ENCODE measurements at places on chromosomes 12 and 14.

DNA sequence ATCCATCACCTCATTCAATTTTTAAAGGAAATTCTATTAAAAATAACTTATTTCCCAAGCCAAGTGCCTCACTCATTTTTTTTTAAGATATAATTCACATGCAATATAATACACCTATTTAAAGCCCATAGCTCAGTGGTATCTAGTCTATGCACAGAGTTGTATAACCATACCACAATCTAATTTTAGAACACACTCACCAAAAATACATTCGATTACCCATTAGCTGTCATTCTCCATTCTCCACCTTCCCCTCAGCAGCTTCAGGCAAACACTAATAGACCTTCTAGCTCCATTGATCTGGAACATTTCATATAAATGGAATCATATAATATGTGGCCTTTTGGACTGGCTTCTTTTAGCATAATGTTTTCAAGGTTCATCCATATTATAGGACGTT is 49.5 kb downstream of the CLMN start:
- H3K27ac ChIP-seq = no peak overlapping the region
- no peak overlapping the region for H3K4me3 ChIP-seq
- H3K36me3 ChIP-seq = no peaks in the 10 kb centered on the region
- peaks cover 31% of the 10 kb centered on the region for H3K4me1 ChIP-seq
- DNase-seq = no peak
- no peaks in the 10 kb centered on the region for H3K27me3 ChIP-seq

DNA sequence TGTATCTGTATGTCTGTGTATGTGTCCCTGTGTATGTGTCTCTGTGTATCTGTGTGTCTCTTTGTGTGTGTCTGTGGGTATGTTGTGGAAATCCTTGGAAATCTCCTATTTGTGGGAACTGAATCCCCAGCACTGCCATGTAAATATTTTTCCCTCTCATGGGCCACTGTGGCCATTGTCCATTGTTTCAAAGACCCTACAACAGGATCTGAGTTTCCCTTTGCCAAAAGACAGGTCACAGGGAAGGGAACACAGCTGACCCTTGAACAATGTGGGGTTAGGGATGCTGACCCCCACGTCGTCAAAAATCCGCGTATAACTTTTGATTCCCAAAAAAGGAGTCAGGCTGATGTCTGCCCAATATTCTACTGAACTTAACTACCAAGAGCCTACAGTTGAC is 22.5 kb upstream of the BCL2L14 start:
- H3K4me3 ChIP-seq = no peak overlapping the region
- DNase-seq = no peak
- no peaks in the 10 kb centered on the region for H3K36me3 ChIP-seq
- no peak overlapping the region for H3K27ac ChIP-seq
- H3K4me1 ChIP-seq = no peaks in the 10 kb centered on the region
- H3K27me3 ChIP-seq = peaks cover 7% of the 10 kb centered on the region

- H3K36me3 ChIP-seq = no peaks in the 10 kb centered on the region
- DNase-seq = peak; percentile 40
- H3K4me1 ChIP-seq = peaks cover 10% of the 10 kb centered on the region
Measured at GRCh38 chr14:66998013-66998412, 191.2 kb upstream of the GARIN2 start.

- no peaks in the 10 kb centered on the region for H3K4me1 ChIP-seq
- no peak overlapping the region for H3K4me3 ChIP-seq
- H3K36me3 ChIP-seq = no peaks in the 10 kb centered on the region
- no peaks in the 10 kb centered on the region for H3K27me3 ChIP-seq
- no peak overlapping the region for H3K27ac ChIP-seq
Measured at GRCh38 chr14:68580671-68581070, 212.2 kb downstream of the ZFP36L1 start.

DNA sequence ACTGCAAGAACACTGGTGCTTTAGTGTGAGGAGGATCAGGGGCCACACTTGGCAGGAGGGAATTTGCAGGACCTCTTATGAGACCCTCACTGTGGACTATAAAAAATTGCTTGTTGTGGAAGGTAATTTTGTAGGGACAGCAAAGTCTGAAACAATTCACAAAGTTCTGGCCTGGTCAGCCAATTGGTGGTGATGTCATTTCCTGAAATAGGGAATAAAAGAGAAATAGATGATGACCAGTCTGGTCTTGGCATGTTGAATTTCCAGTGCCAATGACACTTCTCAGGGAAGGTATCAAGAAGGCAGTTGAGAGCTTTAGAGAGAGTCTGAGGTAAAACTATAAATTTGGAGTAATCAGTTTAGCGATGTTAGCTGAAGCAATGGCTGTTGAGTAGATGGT is 129.3 kb upstream of the LMNTD1 start:
- H3K36me3 ChIP-seq = no peaks in the 10 kb centered on the region
- H3K4me3 ChIP-seq = no peak overlapping the region
- no peaks in the 10 kb centered on the region for H3K4me1 ChIP-seq
- H3K27me3 ChIP-seq = peaks cover 2% of the 10 kb centered on the region
- DNase-seq = no peak

GRCh38 chr12:131437706-131438492 is 273.0 kb upstream of the SFSWAP start:
- H3K4me1 ChIP-seq = no peaks in the 10 kb centered on the region
- no peaks in the 10 kb centered on the region for H3K36me3 ChIP-seq
- no peak for DNase-seq
- H3K27ac ChIP-seq = no peak overlapping the region
- H3K27me3 ChIP-seq = peaks cover 6% of the 10 kb centered on the region

DNA sequence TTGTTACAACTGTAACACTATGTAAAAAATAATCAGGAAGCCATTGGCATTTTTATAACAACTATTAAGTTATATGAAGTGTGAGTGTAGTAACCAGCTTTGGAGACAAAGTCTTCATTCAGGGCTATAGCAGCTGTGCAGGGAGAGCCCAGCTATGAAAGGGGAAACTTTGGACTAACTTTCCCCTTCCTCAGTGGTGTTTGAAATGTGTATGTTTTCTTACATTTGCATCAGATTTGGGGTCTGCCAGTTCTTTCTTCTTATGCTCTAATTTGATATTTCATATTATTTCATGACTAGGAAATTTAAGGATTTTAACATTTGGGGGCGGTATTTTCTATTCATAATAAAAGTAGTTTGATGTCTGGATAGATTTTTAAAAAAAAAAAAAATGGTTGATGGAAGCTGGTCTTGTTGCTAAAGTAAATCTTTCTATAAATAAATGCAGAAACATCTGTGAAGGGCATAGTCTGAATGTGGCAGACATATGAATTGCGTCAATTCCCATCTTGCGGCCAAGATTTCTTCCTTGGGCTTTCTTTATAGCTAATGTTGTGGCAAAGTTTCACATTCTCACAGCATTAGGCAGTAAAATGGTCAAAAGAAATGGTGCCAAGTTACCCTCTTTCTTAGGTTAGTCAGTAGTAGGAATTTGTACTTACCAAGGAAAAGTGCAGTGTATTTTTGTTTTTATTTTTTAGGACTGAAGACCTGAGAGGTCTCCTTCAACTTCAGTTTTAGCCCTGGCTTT is 35.6 kb downstream of the RASSF8 start:
- H3K27me3 ChIP-seq = peaks cover 4% of the 10 kb centered on the region
- H3K4me1 ChIP-seq = no peaks in the 10 kb centered on the region
- no peak overlapping the region for H3K27ac ChIP-seq
- H3K36me3 ChIP-seq = no peaks in the 10 kb centered on the region

DNA sequence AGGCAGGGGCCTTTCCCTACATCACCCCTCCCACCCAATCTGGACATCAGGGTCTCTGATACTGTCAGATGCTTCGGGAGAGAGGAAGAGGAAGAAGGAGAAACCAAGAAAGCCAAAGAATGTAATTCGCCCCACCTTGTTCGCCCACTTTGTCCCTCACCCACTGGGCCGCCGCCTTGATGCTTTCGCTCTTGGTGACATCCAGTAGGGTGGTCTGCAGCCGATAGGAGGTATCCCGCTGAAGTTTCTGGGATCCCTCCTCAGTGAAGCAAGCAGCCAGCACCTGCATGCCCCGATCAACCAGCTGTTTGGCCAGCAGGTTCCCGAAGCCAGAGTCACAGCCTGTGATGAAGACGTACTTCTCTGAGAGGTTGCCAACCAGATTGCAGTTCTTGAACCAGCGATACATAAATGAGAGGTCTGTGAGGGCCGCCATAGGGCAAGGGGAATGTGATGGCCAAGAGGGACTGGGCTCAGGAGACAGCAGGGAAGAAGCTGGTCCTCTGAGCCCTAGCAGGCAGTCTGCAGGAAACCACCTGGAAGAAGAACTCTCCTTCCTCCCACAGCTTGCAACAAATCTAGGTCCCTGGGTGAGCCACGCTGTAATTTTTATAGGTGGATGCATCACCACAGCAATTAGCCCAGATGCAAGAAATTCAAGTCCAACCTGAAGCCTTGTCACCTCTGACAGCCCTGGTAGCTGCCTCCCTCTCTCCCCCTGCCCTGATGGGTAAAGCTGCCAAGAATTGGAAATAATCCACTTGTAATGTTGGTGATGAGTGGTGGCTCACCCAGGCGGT is at the start of gene SDR9C7:
SDR9C7 (minus strand) TSS at position 583 of the 800 bp plus-strand sequence; CDS start at position 436, 147 bp downstream.
- no peak within 1 kb of the TSS for H3K4me3 ChIP-seq
- H3K4me1 ChIP-seq = peaks cover 8% of the 10 kb centered on the region
- no peak within 1 kb of the TSS for H3K27ac ChIP-seq
- H3K27me3 ChIP-seq = peaks cover 7% of the 10 kb centered on the region

DNA sequence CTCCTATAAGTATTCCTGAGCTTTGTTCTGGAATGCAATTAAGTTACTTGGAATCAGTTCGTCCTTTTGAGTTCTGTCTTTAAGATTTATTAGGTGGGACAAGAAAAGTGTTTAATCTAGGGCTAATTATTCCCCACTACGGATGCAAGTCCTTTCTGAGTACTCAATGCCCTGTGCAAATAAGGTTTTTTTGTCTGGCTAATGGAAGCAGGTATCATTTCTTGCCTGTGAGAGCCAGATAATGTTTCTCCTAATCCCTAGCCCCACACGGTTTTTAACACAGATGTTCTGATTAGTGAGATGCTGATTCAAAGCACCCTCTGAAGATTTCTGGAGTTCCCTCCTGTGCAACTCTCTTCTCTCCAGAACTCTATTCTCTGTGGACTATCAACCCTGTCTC is 296.6 kb upstream of the PRICKLE1 start:
- H3K4me1 ChIP-seq = no peaks in the 10 kb centered on the region
- H3K36me3 ChIP-seq = no peaks in the 10 kb centered on the region
- no peak for DNase-seq
- H3K4me3 ChIP-seq = no peak overlapping the region
- no peak overlapping the region for H3K27ac ChIP-seq
- H3K27me3 ChIP-seq = no peaks in the 10 kb centered on the region

DNA sequence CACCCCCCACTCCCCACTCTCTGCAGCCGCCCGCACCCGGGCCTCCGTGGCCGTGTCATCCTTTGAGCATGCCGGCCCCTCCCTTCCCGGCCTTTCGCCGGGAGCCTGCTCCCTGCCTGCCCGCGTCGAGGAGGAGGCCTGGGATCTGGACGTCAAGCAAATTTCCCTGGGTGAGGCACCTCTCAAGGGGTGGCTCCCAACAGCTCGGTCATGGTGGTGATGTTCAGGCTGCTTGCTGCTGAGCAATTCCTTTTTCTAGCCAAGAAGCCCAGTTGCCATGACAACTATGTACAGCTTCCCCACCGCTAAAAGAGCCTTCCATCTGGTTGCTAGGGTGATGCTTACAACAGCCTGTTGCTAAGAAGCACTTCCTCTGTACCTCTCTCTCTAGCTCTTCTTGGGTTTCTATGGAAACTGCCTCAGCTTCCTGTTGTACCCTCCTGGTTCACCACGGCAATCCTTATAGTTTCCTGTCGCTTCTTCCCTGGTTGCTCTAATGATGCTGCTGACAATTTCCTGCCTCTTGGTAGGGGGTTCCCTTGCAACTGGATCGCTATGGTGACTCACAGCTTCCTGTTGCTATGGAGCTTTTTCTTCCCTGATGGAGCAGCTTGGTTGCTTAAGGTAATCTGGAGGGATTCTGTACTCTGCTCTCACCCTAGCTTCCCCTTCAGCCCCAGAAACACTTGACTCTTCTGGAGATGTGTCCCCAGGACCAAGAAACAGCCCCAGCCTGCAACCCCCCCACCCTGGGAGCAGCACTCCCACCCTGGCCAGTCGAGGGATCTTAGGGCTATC is 11.0 kb downstream of the ZNF219 start:
- peak overlapping the region; percentile 79 for H3K27ac ChIP-seq
- peak; percentile 45 for DNase-seq
- H3K4me3 ChIP-seq = no peak overlapping the region
- peaks cover 17% of the 10 kb centered on the region for H3K4me1 ChIP-seq
- no peaks in the 10 kb centered on the region for H3K36me3 ChIP-seq

- H3K4me3 ChIP-seq = peak overlapping the region; percentile 56
- peaks cover 73% of the 10 kb centered on the region for H3K27me3 ChIP-seq
- peaks cover 5% of the 10 kb centered on the region for H3K4me1 ChIP-seq
- no peak overlapping the region for H3K27ac ChIP-seq
- no peaks in the 10 kb centered on the region for H3K36me3 ChIP-seq
Measured at GRCh38 chr12:111034886-111035577, 114.7 kb upstream of the MYL2 start.

DNA sequence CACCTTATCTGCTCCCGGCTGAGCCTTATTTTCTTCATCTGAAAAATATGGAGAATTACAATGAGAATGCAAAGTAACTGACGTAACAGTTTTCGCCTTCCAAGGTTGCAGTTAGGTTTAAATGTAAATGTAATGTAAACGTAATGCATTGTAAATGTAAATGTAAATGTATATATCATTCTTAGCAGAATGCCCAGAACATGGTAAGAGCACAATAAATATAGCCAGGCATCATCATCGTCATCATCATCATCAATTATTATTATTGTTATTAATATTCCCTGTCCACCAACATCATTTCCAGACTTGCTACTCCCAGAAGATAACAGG is 770.0 kb downstream of the MED13L start:
- no peaks in the 10 kb centered on the region for H3K27me3 ChIP-seq
- no peak for DNase-seq
- H3K36me3 ChIP-seq = no peaks in the 10 kb centered on the region
- no peak overlapping the region for H3K4me3 ChIP-seq
- no peak overlapping the region for H3K27ac ChIP-seq

DNA sequence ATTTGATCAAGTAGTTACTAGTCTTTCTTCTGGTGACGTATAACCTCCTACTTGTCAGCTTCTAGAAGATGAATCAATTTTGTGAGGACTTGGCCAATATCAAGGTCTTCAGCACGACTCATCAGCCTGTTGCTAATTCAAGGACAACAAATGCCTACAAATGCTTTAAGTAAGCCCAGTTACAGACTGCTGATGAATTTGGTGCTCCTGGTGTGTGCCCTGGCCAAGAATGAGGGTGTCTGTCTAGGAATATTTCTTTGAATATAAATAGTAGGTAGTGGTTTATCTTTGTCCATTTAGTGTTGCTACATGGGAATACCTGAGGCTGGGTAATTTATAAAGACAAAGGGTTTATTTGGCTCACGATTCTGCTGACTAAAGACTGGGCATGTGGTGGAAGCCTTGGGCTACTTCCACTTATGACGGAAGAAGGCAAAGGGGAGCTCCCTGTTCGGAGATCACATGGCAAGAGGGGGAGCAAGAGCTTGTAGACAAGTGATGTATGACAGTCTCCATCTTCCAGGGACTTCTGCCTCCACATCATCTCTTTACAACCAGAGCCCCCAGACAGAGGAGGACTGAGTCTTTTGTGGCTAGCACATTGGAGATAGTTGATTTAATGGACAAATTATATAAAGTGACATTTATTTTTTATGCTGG is 180.2 kb downstream of the CRADD start:
- no peak for DNase-seq
- peaks cover 2% of the 10 kb centered on the region for H3K27me3 ChIP-seq
- H3K4me1 ChIP-seq = peaks cover 41% of the 10 kb centered on the region
- no peak overlapping the region for H3K4me3 ChIP-seq
- H3K36me3 ChIP-seq = peaks cover 5% of the 10 kb centered on the region
- H3K27ac ChIP-seq = no peak overlapping the region

GRCh38 chr12:82896277-82896676 is 209.6 kb downstream of the TMTC2 start:
- no peaks in the 10 kb centered on the region for H3K27me3 ChIP-seq
- no peak overlapping the region for H3K27ac ChIP-seq
- no peak overlapping the region for H3K4me3 ChIP-seq
- H3K4me1 ChIP-seq = no peaks in the 10 kb centered on the region
- no peak for DNase-seq

Measured in T-helper 2 cell treated with Interferon-gamma antibody and Interleukin-4, amounts not matched to agents 5 μg/mL and 100 μg/mL, for 36 hours (primary cell).